Stimulated activated naive CD4-positive, alpha-beta T cell treated with Interleukin-2 at 50 U/mL for 16 hours (primary cell): ENCODE measurements at places on chromosomes 6 and 20.

GRCh38 chr6:49648036-49648435 lies 11.4 kb upstream of the RHAG start:
- DNase-seq, result no peak

DNA sequence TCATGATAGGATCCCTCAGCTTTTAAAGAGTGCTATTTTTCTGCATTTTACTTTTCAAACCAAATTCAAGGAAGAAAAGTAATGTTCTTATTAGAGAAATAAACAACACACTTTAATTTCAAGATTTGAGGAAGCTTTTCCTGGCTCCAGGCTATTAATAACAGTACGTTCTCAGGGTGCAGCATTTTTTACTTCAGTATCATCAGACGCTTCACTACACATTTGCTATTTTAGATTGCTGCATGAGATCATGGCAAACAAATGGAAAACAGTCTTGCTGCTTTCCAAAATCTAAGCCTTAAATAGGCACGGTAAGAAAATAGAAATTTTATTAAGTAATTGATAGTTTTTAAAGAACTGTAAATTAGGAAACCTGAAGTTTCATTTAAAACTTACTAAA lies 253.6 kb upstream of the EXOC2 start:
- no peak for DNase-seq

DNA sequence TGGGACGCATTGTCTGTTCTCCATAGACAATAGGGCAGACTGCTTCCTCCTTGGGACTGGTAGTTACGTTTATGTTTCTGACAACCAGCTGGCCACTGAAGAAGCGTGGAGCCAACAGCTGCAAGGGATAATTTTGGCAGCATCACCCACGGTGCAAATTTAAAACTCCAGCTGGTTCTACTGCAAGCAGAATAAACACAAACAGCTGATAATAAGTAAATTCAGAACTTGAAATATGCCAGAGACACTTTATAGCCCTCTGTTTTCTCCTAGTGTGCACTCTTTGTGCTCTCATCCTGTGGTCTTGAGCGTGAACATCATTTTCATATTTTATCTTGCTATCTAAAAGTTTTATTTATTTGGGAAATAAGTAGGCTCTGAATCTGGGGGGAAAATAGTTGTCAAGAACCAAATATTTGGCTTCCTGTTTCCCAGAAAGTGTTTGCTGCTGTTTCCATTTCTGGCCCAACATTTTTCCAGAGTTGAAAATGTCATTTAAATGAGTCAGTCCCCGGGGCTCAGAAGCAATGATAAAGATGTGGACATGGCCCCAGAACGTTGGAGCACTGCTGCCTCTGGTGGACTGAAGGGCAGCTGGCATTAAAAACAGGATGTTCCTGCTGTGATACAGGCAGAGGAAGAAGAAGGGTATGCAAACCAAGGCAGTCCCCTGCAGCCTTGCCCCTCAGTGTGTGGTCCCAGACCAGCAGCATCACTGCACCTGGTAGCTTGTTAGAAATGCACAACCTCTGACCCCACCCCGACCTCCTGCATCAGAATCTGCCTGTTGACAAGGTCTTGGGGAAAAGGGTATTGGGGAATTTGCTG lies 12.5 kb upstream of the THBD start:
- DNase-seq, result no peak

- DNase-seq, result no peak
These were observed 23.1 kb downstream of the VPS52 start for GRCh38 chr6:33248643-33248931.

DNA sequence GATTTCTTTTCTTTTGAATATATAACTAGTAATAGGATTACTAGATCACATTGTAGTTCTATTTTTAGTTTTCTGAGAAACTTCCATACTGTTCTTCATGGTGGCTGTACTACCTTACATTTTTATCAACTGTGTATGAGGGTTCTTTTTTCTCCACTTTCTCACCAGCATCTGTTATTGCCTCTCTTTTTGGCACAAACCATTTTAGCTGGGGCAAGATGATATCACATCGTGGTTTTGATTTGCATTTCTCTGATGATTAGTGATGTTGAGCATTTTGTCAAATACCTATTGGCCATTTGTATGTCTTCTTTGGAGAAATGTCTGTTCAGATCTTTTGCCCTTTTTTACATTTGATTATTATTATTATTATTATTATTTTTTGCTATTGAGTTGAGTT lies 86.1 kb upstream of the TCF21 start:
- no peak for DNase-seq

GRCh38 chr20:18853946-18854646 lies 40.5 kb downstream of the SCP2D1 start:
- no peak for DNase-seq
